ENCODE measurements at places on chromosomes 11 and 22. TPM values are rescaled to one million over a fixed set of nuclear protein-coding genes. Genes with fewer than 3 reads are reported as not detected.

TCN2 gene
- total RNA-seq, result 4.4 TPM

MS4A8 gene
- not detected for total RNA-seq

TST gene
- 66.0 TPM for total RNA-seq

SMTNL1 gene
- not detected for total RNA-seq
